Activated T-cell treated with anti-CD3 and anti-CD28 coated beads for 48 hours (primary cell): ENCODE measurements at places on chromosomes 3 and 15.

GRCh38 chr3:115943579-115943978, 320.3 kb downstream of the GAP43 start:
- DNase-seq: no peak

- no peak for DNase-seq
These were observed 2.5 kb downstream of the ATG7 start for GRCh38 chr3:11274566-11275142.

- no peak for DNase-seq
These were observed 25.9 kb downstream of the PLD1 start for GRCh38 chr3:171784387-171784786.

GRCh38 chr15:96764501-96764900, 434.0 kb downstream of the NR2F2 start:
- no peak for DNase-seq

DNA sequence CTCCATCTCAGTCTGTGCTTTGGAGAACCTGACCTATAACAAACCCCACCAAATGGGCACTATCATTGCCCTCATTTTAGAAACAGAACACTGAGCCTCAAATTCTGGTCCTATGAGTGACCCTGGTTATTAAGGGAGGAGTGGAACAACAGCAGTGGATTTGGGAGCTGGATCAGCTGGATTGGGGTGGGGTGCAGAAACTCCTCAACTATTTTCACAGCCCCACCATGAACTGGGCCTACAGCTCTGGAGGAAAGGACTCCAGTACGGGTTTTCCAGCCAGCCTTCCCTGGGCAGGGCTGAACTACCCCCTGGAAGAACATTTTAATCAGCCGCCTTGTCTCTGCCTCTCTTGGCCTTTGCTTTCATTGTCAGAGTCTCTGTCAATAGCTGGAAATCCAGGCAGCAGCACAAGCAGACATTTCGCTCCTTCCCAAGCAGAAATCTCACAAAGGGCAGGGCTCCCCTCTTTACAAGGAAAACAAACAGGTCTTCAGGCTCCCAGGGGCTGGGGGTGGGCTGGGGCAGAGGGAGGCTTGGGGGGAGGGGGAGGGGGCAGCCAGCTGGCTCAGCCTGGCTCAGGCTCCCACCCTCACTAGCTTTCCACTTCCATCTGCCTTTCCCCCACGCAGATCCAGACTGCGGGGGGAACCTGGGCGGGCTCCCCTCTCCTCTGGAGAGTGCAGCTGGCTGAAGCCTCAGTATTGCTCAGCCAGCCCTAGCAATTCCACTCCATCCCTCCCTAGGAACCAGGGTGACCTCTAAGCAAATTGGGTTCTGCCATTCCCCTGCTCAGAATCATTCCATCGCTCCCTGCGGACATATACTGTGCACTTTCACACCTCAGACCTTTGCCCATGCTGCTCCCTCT, 13.7 kb upstream of the TLE3 start:
- DNase-seq: no peak

- DNase-seq: no peak
These were observed 472.7 kb upstream of the ARL6 start for GRCh38 chr3:97291901-97292300.

GRCh38 chr3:188365988-188366698, 212.2 kb downstream of the LPP start:
- no peak for DNase-seq

DNA sequence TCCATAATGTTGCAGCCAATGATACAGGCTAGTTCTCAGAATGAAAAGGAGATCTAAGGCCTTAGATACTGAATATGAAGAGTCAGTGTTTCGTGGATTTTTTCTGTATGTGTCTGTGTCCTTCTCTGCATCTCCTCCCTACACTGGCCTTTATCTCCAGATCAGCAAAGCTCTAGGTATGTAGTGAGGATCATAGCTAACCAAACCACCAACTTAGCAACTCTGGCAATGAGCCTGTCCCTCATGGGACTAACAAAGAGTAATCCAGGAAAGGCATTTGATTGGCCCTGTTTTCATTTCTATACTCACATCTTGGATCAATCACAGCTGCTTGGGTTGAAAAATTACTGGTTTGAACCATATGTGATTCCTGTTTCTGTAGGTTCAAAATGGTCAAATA, 18.6 kb upstream of the CNTN3 start:
- DNase-seq: no peak

- no peak for DNase-seq
These were observed 626.1 kb downstream of the SQOR start for GRCh38 chr15:46260937-46261336.

DNA sequence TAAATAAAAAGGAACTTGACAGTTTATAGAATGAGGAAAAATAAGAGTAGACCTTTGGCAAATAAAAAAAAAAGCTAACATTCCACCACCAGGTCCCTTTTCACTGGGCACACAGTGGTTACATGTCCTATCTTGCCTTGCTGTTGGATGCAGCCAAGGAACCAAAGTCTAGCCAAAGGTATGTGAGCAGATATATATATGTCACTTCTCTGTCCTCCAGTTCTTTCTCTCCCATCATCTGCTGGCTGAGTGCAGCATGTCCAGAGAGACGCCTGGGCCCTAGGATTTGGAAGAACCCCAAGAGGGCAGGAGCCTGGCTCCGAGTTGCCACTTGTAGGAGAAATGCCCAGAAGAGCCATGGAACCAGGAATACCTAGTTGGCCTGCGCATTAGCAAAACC, 104.7 kb downstream of the SERPINI1 start:
- DNase-seq: no peak

- no peak for DNase-seq
These were observed 40.2 kb upstream of the MEIS2 start for GRCh38 chr15:37140531-37141058.

DNA sequence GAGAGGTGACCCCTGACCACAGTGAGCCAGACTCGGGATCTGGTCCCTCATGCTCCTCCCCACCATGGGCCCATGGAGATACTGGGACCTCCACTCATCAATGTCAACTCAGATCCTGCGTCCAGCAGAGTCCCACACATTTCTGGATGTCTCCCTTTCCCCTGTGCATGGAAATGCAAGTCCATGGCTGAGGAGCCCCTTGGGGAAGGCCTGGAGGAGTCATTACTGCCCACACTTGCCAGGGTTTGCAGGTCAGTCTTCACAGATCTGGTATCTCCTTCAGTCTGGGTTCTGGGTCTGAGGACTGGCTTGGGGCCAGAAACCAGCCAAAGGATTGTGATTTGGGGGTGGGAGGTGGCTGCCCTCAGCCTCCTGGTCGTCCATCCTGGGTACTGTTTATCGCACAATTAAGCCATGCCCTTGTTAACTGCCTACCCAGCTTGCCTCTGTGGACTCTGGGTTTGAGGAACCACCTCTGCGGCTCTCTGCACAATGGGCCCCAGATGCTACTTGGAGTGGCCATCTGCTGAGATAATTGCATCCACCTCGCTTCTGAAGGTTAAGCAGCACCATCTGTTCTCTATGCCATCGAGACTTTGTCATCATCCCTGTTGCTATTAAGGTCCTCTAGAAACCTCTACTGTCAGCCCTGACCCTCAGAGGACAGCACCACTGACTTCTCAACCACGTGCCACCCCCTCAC, 49.9 kb upstream of the KLF13 start:
- DNase-seq: no peak

GRCh38 chr3:72953325-72953956, 43.2 kb upstream of the PPP4R2 start:
- DNase-seq: no peak

GRCh38 chr3:169597083-169597609, 66.4 kb downstream of the MECOM start:
- DNase-seq: no peak

- DNase-seq: no peak
These were observed 75.9 kb upstream of the RASGRF1 start for GRCh38 chr15:79166311-79166955.

DNA sequence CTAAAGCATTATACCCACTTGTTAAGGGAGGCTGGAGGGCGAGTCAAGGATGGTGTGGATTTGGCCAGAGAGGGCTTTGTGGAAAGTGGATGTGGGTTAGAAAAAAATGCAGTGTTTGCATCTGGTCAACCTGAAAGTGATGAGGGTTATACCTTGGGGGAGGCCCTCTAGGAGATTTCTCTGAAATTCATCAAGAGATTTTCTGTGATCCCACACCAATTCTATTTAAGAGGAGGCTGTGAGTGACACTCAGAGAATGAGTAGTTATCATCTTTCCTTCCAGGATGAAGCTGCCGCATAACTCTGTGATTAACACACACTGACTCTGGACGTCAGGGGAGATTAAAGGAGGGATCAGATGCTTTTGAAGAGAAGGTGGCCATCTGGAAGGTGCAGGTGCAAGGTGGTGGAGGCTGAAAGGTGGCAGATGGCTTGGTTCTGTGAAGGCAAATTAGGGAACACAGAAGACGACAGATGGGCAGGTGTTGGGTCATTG, 54.8 kb downstream of the ANAPC13 start:
- DNase-seq: no peak

DNA sequence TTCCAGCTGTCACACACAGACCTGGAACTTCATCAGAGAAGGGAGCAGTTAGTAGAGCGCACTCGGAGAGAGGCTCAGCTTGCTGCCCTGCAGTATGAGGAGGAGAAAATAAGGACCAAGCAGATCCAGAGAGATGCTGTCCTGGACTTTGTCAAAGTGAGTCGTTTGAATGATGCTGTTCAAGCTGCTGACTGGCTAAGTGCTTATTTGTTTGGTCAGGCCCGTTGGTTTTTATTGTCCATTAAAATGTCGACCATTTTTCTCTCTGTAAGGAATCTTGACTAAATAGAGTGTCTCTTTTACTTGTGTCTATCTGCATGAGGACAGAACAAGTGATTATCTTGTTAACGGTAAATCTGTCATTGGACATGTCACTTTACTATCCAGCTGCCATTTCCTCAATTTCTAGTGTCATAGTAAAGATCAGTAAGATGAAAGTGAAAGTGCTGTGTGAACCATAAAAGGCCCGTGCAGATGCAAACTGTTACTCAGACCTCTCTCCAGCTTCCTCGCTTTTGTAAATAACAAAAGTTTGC, 56.9 kb downstream of the LRCH3 start:
- DNase-seq: no peak

- no peak for DNase-seq
These were observed 309.0 kb downstream of the ULK4 start for GRCh38 chr3:41652931-41653330.

- no peak for DNase-seq
These were observed 298.9 kb downstream of the RPLP1 start for GRCh38 chr15:69751566-69751965.

- DNase-seq: no peak
These were observed 396.7 kb upstream of the RGMA start for GRCh38 chr15:93485438-93486327.
